Stimulated activated CD4-positive, alpha-beta T cell treated with anti-CD3 and anti-CD28 coated beads, Interleukin-2, amount 100 ng/mL, for 24 hours (primary cell): ENCODE measurements at places on chromosomes 5 and 9.

DNA sequence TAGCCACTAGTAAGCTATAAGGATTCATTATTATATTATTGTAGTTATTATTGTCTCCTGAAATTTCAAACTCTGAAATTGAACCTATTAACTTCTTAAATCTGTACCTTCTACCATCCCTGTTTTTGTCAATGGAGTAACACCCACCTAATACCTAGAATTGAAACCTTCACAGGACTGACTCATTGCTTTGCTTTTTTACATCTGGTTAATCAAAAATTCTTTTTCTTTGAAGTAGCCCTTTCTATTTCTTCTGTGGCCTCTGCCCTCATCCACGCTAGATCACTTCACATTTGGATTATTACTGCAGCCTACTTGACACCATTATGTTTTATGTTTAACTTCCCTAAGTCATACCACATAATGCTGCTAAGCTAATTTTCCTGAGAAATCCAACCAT, 35.6 kb downstream of the RBM27 start:
- DNase-seq = no peak

- no peak for DNase-seq
Measured at GRCh38 chr9:99773468-99774138, 48.1 kb upstream of the NR4A3 start.

GRCh38 chr9:20579524-20580314, 42.6 kb downstream of the MLLT3 start:
- DNase-seq = no peak

- no peak for DNase-seq
Measured at GRCh38 chr5:32428426-32428825, 16.1 kb downstream of the ZFR start.

DNA sequence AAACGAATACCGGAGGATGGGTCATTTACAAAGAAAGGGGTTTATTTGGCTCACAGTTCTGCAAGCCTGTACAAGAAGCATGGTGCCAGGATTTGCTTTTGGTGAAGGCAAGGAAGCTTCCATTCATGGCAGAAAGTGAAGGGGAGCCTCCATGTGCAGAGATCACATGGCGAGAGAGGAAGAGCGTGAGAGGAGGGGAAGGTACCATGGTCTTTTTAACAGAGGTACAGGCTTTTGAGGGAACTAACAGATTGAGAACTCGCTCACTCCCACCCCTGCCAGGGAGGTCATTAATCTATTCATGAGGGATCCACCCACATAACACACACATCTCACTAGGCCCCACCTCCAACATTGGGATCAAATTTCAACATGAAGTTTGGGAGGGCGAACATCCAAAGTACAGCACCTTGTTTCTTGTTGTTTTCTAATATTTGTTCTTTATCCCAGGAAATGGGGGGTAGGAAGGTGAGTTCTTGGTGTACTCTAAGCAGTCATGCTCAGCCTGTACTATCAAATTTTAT, 18.5 kb downstream of the TMC1 start:
- no peak for DNase-seq

DNA sequence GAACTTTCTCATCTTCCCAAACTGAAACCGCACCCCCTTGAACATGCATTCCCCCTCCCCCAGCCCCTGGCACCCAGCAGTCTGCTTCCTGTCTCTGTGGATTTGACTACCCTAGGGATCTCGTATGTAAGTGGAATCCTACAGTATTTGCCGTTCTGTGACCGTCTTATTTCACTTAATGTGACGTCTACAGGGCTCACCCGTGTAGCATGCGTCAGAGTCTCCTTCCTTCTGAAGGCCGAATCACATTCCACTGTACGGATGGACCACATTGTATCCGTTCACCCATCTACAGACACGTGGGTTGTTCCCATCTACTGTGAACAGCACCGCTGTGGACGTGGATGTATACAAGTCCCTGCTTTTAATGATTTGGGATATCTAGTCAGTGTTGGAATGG, 4.5 kb downstream of the PRRX2 start:
- DNase-seq = no peak

DNA sequence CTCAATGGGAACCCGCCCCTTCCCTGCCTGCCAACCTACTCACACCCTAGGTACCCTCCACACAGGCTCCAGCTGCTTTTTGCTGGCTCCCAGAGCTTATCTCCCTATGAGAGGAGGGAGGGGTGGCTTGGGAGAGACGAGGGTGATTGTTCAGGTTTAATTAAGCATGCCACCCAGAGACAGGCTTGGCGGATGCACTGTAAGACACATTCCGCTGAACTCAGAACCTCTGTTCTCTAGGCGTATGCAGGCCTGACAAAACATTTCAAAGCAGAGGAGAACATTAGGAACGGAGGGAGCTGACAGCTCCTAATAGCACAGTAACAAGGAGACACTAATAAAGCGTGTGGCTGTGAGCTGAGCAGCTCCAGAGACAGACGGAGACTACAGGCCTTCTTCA, 80.1 kb downstream of the TRIM32 start:
- no peak for DNase-seq

DNA sequence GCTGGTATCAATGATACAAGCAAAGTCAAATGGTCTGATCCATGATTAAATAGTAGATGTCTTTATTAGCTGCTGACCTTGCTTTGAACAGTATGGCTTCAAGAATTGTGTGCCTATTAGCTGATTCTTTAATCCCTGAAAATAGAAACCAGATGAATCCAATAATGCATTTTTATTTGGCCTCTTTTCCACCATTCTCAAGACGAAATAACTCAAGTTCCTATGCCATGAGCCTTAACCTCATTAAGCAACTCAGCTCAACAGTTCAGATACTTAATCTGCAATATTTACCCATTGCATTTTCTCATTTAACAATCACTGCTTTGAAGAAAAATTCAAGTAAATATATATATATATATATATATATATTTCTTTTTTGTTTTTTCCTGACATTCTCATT, 588.6 kb upstream of the MEF2C start:
- no peak for DNase-seq

DNA sequence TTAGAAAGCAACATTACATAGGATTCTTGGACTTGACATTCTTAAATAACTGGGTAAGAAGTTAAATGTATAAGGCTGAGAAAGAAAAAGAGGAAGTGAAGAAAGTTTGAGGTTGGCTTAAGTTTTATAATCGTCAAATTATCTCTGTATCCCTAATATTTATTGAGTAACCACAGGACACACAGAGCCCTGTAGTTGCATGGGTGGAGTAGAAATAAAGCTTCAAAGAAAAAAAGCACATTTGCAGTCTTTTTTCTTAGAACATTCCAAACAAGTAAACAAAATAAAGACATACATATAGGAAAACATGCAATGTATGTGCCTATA, 137.0 kb downstream of the CCDC192 start:
- no peak for DNase-seq

DNA sequence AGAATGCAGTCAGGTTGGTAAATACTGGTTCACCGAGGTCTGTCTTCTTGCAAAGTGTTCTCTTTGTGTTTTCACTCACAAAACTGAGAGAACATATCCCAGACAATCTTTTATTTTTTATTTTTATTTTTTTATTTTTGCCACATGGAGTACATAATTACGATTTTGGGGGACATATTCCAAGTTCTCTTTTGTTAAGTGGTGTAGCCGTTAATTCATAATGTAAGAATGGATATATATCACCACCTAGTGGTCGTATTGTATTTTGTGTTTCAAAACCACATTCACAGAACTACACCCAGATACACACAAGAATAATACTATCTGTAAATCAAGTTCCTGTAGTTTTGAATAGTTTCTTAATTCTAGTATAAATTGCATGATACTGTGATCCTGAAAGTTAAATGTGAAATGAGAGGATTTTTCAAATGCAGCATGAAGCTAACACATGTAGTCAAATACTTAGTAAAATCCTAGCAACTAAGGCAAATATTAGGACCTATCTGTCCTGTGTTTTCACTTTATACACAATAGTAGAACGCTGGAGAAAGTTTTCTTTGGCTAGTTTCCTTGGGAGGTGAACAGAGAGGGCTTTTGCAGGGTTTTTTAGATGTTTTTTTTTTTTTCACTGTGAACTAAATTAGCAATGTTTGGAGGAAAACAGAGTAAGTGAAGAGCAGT, 92.7 kb downstream of the VCAN start:
- no peak for DNase-seq

- no peak for DNase-seq
Measured at GRCh38 chr5:176785184-176786145, 24.9 kb upstream of the UNC5A start.

GRCh38 chr9:20623748-20624124, 1.4 kb upstream of the MLLT3 start:
- DNase-seq = no peak

DNA sequence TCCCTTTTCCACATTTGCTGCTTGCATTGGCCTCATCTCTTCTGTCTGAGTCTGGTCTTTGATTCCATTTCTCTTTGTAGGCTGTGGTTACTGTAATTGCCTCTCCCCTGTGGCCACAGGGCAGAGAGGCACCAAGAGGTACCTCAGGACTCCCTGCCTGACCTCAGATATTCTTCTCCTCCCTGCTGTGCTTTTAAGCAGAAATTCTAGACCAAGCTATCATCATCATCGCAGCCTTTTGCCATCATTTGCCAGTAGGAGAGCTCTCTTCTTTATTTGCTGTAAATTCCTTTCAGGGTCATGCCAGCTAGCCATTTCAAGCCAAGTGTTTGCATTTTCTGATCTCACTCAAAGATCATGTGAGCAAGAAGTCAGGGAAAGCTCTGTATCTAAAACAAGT, 369.6 kb downstream of the ICE1 start:
- no peak for DNase-seq

DNA sequence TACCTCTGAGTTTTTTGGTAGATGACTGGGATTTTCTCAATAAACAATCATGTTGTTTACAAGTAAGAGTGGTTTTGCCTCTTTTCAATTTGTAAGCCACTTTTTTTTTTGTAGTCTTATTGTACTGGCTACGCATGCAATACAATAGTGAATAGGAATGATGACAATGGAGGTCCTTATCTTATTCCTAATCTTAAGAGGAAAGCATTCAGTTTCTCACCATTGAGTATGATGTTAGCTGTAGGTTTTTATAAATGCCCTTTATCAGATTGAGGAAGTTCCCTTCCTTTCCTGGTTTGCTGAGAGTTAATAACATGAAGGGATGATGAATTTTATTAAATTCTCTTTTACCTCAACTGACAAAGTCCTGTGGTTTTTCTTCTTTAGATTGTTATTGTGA, 155.2 kb downstream of the ADAMTSL1 start:
- DNase-seq = no peak

GRCh38 chr5:104082754-104083153, 520.2 kb upstream of the NUDT12 start:
- DNase-seq = no peak

GRCh38 chr9:108703429-108703828, 152.4 kb downstream of the ACTL7B start:
- DNase-seq = no peak

GRCh38 chr9:73426269-73426668, 274.6 kb downstream of the ANXA1 start:
- DNase-seq = no peak

- DNase-seq = no peak
Measured at GRCh38 chr9:8338767-8339510, 539.4 kb upstream of the DMAC1 start.

DNA sequence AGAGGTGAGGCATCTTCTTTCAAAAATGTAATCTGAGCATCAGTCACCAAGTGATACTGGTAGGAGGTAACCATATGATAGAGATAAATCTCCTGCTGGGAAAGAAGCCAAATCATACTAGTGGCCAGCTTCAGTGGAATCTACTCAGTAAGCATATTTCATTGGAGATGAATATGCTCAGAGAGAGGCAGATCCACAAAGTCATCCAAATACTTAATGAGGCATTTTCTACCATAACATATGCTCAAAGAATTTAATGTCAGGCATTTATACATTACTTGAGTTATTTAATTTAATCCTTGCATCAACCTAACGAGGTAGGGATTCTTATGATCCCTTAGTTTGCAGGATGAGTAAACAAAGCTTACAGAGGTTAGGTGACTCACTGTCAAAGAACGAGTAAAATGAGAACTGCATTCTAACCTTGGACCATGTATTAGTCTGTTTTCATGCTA, 50.9 kb upstream of the DMRTA1 start:
- no peak for DNase-seq

GRCh38 chr9:91654527-91654926, 230.9 kb upstream of the NFIL3 start:
- DNase-seq = no peak

- no peak for DNase-seq
Measured at GRCh38 chr5:137312011-137312410, 187.1 kb downstream of the SPOCK1 start.

DNA sequence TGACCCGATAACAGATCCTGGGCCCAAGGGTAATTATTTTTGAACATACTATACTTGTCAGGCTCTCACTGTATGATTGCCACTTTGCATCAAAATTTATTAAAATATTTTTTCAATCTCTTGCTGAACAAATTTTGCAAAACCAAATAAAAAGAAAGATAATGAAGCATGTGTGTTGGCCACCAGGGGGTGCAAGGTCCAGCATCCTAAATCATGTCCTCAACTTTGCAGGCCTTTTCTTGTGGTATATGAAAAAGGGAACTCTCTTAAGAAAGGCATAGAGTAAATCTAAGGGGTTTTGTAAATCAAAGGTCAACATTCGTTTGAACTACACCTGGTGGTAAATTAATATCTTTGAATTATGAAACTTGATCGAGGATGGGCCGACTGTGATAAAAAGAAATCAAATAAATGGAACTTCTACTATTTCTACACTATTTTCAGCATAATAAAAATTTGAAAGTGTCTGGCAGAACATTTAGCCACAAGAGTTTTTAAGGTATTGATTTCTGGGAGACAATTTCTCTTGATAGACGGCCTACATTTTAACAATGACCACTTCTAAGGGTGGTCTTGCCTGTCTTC, 676.5 kb downstream of the DMRTA1 start:
- no peak for DNase-seq

DNA sequence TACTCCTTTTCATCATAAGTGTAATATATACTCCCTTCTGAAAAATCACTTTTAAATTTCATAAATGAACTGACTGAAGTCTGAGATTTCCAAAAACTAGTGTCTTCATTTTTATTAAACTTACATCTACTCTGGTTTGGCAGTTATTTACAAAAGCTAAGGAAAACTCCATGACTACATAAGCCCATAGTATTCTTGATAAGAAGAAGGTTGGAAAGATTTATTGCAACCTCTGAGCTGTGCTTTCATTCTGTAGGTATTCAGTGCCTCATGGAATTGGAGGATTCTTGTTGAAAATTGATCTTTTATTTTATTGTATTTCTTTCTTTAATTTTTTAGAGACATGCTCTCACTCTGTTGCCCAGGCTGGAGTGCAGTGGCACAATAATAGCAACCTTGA, 41.7 kb downstream of the GNAQ start:
- DNase-seq = no peak
